NCI-H82 (cell line): ENCODE measurements at places on chromosomes 2 and 18.

DNA sequence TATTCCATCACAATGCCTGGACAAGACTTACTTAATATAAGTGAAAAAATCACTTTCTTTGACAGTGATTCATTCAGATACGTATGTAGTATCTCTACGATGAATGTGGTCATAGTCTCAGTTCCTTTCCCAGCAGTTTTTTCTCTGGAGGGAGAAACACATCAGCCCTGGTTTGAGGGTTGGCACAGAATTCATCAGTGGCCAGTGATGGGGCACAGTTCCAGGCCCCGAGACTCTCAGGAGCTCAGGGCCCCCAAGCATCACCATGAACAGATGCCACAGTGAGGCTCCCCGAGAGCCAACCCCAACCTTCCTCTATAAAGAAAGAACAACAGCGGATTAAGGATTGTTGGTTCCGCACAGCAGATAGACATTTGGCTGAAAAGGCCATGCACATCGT lies 12.5 kb downstream of the PRKAG3 start:
- no peak for DNase-seq

GRCh38 chr2:182038576-182038975 lies 52.9 kb downstream of the PPP1R1C start:
- DNase-seq: no peak

- no peak for DNase-seq
Observed at GRCh38 chr2:127348426-127349000, 39.3 kb downstream of the MAP3K2 start.

GRCh38 chr18:31723639-31723989 lies 37.1 kb downstream of the SLC25A52 start:
- no peak for DNase-seq

GRCh38 chr2:204881655-204882054 lies 336.4 kb downstream of the PARD3B start:
- no peak for DNase-seq

- DNase-seq: no peak
Observed at GRCh38 chr2:234981197-234982095, 29.6 kb downstream of the SH3BP4 start.

GRCh38 chr2:28687640-28688385 lies 63.8 kb upstream of the PPP1CB start:
- peak; percentile 15 for DNase-seq

- DNase-seq: no peak
Observed at GRCh38 chr2:222404151-222404905, 20.0 kb upstream of the SGPP2 start.

DNA sequence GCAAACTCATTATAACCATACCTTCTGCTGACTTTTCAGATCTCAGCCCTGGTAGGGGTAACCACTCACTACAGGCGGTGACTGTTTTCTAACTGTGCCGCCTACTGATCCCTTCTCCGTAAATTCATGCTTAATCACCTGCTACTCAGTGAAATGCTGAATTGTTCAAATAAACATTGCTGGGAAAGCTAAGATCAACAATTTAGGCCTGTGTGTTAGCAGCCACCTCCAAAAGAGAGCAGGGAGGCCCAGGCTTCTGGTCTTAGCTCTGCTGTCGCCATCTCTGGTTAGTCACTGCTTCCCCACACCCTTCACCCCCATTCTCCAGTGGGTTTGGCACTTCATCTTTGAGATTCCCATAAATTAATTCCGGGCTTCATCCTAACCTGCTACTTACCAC lies 21.8 kb upstream of the NT5C1B start:
- no peak for DNase-seq

DNA sequence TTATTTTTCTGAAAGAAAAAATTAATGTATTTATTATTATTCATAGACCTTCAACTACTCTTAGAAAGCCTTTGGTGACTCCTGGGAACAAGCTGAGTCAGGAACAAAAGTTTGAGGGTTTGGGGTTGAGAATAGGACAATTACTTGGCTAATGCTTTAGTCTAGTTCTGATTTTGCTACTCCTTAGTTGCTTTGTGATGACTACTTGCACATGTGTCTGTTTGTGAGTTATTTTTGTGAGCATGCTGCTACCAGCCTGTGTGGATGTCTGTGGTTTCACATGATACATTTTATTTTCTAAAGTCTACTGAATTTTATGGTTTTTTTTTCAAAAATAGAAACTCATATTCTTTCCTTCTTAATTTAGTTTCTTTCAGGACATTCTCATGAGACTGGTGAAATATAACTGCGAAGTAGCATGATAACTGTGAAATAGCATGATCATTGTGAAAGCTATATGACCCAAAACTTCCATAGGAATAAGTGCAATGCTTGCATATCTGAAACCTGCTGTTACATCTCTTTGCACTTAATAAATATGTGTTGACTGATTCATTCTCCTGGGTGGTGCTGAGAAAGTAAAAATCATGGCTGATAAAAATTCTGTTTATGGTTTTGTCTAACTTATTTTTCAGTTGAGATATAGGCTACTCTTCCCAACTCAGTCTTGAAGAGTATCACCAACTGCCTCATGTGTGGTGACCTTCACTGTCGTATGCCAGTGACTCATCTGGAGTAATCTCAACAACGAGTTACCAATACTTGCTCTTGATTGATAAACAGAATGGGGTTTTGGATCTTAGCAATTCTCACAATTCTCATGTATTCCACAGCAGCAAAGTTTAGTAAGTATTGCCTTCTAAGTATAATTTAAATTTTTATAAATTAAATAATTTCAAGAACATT lies 17.9 kb upstream of the IL18R1 start:
- no peak for DNase-seq

DNA sequence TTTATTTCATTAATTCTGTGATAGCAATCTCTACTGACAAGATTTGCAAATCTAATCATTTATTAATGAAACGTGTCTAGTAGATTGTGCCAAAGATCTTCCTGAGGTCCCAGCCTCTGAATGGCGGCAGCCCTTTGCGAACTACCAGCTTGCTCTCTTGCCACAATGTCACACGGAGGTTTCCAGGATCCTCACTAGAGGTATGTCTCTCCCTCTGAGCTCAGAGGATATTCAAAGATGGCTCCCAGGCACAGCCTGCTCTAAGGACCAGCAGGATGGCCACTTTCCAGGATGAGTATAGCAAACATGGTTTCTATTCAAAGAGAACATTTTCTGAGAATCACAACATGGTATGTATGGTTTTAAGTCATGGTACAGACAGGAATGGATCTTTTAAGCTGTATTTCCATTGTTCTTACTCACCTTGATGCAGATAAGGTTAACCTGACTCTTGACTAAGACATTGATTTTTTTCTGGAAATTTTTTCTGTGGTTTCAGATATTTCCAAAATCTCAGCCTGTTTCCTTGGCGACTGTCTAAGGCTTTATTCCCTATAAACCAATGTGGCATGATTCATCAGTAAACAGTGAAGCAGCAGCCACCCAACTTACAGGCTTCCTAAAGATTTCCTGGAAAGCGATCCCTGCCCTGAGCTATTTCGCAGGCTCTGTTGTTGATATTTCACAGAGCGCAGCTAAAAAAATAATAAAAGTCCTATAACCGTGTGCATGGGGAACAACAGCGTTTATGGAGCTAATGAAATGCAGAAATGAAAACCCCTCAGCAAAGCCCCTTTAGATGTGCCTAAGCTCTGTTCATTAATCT lies 54.1 kb upstream of the KLF7 start:
- DNase-seq: peak; percentile 65

- DNase-seq: no peak
Observed at GRCh38 chr18:37547196-37547827, 18.3 kb downstream of the CELF4 start.

GRCh38 chr2:131063501-131064283 lies 29.6 kb downstream of the FAM168B start:
- no peak for DNase-seq

DNA sequence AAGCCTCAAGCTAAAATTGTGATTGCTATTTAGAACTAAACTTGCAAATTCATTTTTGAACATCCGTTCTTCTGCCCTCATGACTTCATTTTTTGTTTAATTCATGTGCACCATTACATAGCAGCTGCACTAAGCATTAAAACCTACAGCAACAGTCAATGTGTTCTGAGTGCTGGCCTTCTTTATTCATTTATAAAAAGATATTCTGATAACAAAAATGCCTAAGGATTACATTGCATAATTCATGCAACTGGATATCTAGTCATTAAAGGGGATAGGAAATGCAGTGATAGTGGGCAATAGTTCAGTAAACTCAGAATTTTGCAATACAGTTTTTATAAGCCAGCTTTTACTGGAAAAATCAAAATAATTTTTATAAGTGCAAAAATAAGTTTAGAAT lies 294.4 kb upstream of the EPC2 start:
- no peak for DNase-seq

- DNase-seq: no peak
Observed at GRCh38 chr2:114525955-114526354, 83.5 kb downstream of the DPP10 start.

DNA sequence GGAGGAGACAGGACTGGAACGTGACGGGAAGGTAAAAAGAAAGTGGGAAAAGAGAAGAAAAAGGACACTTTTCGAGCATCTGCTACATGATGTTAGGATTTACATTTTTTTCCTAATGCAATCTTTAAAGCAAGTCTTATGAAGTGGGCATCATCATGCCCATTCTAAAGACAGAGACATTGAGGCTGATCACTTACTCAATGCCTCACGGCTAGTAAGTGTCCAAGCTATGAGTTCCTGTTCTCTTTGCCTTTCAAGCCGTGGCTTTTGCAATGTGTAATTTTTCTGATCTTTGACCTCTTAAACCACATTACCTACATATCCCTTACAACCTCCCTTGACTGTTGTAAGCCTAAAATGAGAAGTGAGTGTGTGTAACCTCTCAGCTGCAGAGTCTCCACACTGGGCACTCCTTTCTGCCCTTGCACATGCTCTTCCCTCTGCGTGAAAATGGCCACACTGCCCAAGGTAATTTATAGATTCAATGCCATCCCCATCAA lies 649.2 kb downstream of the RNF144A start:
- DNase-seq: no peak

- no peak for DNase-seq
Observed at GRCh38 chr18:56658261-56658660, 7.1 kb downstream of the WDR7 start.

DNA sequence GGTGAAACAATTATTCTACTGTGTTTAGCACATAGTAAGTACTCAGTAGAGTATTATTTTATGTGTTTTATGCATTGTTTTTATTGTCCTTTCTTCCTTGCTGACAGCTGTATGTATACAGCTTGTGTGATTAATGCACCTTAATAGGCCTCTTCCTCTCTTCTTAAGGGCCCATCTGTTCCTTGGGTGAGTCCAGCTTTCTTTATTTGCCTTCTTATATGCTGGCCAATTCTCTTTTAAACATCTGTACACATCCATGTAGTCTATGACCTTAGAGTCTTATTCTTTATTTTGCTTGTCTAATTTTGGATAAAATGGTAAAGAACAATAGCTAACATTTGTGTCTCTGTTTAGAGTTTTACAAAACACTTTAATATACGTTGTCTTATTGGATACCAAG lies 333.7 kb upstream of the MEIS1 start:
- peak; percentile 71 for DNase-seq

DNA sequence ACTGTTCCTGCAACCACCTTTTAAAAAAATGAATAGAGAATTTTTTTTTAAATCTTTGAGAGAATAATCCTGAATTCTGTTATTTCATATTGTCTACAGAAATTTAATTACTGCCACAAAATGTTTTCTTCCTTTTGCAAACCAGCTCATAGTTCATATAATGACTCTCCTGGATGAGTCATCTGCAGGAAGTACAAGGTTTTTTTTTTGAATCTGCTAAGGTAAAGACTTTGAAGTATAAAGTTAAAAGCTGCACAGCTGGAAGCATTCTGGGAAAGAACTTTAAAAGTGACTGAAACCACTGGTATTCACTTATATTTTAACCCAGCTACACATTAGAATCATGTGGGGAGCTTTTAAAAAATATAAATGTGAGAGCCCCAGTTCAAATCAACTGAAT lies 25.4 kb downstream of the SESTD1 start:
- no peak for DNase-seq

- no peak for DNase-seq
Observed at GRCh38 chr18:77056344-77057005, 76.1 kb downstream of the MBP start.
